ENCODE measurements at places on chromosomes 7 and 10. TPM values are rescaled to one million over a fixed set of nuclear protein-coding genes. Genes with fewer than 3 reads are reported as not detected.

DNA sequence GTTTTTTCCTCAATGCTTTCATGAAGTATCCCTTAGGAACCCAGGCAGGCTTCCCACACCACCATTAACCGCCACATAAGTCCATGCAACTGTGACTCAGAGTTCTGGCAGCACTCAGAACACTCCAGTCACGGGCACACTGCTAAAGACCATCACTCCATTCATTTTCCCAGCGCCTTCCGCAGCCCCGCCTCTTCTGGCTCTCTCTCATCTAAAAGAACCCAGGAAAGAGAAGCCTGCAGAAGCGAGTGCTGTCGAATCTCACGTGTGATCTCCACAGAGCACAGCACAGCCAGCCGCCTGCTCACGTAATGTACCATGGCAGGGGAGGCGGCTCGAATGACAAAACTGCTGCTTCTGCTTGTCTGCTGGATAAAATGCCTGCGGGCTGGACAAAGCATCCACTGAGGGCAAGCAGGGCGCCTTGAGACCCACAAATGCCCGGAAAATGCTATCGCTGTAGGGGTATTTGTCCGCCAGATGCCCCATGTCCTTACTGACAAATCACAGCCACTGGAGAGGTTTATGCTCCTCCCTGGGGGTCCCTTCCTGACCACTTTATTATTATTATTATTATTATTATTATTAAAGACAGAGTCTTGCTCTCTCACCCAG is 1.8 kb downstream of the PSMG3 start:
- DNase-seq, result no peak

DNA sequence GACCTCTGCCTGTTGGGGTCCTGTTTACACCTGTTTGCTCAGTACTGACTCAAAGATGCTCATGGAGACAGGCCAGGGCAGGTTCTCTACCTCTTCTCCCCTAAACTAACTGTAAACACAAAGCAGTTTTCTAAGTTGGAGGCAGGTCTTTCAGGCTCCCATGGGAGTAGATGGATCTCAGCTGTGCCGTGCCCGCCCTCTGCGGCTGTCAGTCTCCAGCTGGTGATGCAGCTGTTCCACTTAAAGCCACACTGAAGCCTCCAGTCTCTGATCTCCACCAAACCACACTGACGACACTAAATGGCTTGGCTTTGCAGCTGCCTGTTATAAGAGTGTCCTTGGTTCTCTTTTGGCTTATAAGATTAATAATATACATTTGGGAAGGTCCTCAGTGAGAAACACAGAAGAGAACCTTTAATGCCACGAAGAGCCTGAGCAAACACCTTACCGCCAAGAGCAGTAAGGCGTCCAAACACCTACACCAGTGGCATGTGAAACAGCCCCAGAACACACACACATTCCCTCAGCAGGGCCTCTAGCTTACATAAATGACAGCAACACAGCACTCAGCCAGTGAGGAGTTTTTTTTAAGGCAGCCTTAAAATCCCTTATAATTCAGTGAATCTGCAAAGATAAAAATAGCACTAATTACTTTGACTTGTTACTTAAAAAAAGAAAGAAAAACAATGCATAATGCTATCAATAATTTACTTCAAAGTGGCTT is 60.4 kb upstream of the KCNIP2 start:
- no peak for DNase-seq

DNA sequence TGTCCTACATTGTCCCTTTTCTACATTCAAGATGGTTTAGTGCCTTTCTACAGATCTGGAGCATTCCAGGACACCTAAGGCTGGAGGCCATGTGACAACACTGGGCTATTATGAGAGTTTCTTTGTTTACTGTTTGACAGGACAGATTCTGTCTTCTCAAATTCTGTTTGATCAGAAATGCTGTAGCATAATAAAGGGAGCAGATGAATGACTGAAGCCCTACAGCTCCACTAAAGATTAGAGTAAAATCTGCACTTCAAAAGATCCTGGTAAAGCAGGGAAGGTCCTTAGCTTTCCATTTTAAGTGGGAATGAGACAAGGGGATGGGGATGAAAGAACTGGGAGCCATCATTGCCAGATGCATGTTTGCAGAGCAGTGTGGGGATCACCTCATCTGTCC is 38.4 kb downstream of the TMEM229A start:
- DNase-seq, result no peak

GRCh38 chr7:158309868-158310763 is 277.5 kb downstream of the PTPRN2 start:
- no peak for DNase-seq

The NPC1L1 gene
- polyA plus RNA-seq, result 0.05 TPM

The FLNC gene
- polyA plus RNA-seq, result 216 TPM

DNA sequence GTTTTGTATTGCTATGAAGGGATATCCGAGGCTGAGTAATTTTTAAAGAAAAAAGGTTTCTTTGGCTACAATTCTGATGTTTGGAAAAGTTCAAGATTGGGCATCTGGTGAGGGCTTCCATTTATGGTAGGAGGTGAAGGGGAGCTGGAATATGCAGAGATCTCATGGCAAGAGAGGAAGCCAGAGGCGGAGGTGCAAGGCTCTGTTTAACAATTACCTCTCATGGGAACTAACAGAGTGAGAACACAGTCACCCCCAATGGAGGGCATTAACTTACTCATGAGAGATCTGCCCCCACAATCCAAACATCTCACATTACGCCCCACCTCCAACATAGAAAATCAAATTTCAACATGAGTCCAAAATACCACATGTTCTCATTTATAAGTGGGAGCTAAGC is 62.0 kb downstream of the AKR1D1 start:
- DNase-seq, result no peak

- DNase-seq, result no peak
These were observed 46.1 kb upstream of the DNAJC1 start for GRCh38 chr10:22049635-22050034.

- DNase-seq, result no peak
These were observed 67.9 kb upstream of the ANTXRL start for GRCh38 chr10:46218921-46219320.

The SEPHS1 gene
- polyA plus RNA-seq, result 24.2 TPM

GRCh38 chr7:99120501-99120900 is 23.4 kb downstream of the SMURF1 start:
- no peak for DNase-seq

- DNase-seq, result no peak
These were observed 9.7 kb downstream of the AHR start for GRCh38 chr7:17307969-17308648.

GRCh38 chr10:122672655-122673054 is 27.0 kb downstream of the C10orf120 start:
- DNase-seq, result no peak

The CTTNBP2 gene
- polyA plus RNA-seq, result 2.0 TPM

GRCh38 chr7:140314573-140315480 is 83.5 kb downstream of the SLC37A3 start:
- no peak for DNase-seq

The EN2 gene
- polyA plus RNA-seq, result 0.16 TPM

The C7orf57 gene
- polyA plus RNA-seq, result not detected
